ENCODE measurements at places on chromosomes 5 and 9. TPM values are rescaled to one million over a fixed set of nuclear protein-coding genes. Genes with fewer than 3 reads are reported as not detected.

- DNase-seq, result no peak
Observed at GRCh38 chr5:131825404-131826013, 28.7 kb upstream of the FNIP1 start.

The ADAMTS16 gene
- polyA plus RNA-seq, result 7.4 TPM

The SLC4A9 gene
- 0.18 TPM for polyA plus RNA-seq

The ANKDD1B gene
- polyA plus RNA-seq, result 0.75 TPM

GRCh38 chr9:76996700-76997099 is 22.8 kb upstream of the FOXB2 start:
- DNase-seq, result no peak

DNA sequence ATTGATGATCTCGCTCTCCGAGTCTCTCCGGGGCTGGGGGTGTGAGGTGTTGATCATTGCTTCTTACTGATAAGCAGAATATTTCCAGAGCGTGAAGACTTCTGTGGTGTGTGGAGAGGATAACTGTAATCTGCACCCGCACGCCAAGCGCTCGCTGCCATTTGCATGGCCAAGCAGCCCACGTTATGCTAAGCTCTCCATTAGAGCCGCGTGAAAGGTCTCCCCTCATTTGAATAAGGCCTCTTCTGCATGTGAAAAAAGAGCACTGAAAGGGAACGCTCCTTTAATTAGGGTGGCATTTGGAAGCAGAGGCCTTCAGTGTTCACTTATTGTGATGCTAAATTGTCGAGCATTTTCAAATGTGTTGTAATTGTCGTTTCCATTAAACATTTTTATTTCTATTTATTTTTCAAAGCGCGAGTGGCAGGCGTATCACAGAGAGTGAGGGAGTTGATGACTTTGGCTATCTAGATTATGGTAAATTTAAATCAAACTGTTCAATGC is 163.6 kb upstream of the IRX2 start:
- no peak for DNase-seq

DNA sequence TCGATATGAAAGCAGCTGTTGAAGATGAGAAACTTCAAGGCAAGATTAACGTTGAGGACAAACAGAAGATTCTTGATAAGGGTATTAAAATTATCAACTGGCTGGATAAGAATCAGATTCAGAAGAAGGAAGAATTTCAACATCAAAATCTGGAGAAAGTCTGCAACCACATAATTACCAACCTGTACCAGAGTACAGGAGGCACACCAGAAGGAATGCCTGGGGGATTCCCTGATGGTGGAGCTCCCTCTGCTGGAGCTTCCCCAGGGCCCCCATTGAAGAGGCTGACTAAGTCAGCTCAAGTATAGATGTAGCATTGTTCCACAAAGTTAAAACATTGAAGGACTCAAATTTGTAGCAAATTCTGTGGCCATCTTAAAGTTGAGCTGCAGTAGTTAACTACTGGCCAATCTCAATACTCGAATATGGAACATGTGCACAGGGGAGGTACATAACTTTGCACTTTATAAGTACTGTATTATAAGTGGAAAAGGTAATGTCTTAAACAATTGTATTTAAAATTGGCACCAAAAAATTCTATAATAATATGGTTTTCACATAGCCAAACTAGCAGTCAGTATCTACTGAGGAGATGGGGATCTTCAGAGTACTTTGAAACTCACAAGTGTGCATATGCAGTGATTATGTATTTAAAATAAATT is 237.5 kb downstream of the CHSY3 start:
- DNase-seq, result no peak

The FBP2 gene
- 86.4 TPM for polyA plus RNA-seq

- DNase-seq, result no peak
Observed at GRCh38 chr5:16774806-16775205, 158.0 kb upstream of the RETREG1 start.

GRCh38 chr9:133996531-133997520 is 4.7 kb upstream of the VAV2 start:
- DNase-seq, result no peak

DNA sequence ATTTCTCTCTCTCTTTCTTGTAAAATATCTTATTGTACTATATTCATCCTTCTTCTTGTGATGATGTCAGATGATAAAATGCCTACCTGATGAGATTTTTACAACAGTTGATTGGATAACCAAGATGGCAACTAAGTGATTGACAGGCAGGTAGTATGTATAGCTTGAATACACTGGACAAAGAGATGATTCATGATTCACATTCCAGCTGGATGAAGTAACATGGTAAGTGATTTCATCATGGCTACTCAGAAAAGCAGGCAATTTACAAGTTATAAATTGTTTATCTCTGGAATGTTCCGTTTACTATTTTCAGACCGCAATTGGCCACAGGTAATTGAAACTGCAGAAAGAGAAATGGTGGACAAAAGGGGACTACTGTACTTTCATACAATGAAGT is 1471.7 kb upstream of the C9orf72 start:
- no peak for DNase-seq

- no peak for DNase-seq
Observed at GRCh38 chr5:178367736-178368120, 135.1 kb upstream of the PHYKPL start.

GRCh38 chr9:29740518-29740917 is 2167.2 kb upstream of the C9orf72 start:
- DNase-seq, result no peak

- DNase-seq, result no peak
Observed at GRCh38 chr5:180259260-180259611, 32.6 kb downstream of the MAPK9 start.

DNA sequence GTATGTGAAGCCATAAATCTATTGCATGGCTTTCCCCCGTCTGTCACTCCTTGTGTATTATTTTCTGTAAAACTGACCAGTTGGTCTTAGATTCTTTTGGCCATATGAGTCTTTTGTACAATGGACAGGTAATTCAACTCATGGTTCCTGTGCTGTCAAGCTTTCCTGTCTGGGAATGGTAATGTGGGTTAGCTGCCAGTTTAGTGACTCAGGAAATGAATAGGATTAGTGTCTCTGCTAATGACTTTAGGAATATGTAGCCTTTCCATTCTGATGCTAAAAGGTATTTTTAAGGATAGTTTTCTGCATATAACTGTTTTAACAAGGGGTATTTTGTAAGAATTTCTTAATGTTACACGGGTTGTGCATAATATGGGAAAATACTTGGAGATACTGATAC is 182.7 kb downstream of the PBX3 start:
- DNase-seq, result no peak

- DNase-seq, result no peak
Observed at GRCh38 chr9:136589766-136590763, 44.2 kb upstream of the NOTCH1 start.

The ACOT12 gene
- polyA plus RNA-seq, result not detected

- DNase-seq, result no peak
Observed at GRCh38 chr9:136178061-136178772, 26.7 kb downstream of the LHX3 start.

The GFI1B gene
- polyA plus RNA-seq, result 0.56 TPM

The LTC4S gene
- polyA plus RNA-seq, result 2.8 TPM

GRCh38 chr9:98797491-98797890 is 1.1 kb upstream of the ANKS6 start:
- no peak for DNase-seq

- DNase-seq, result no peak
Observed at GRCh38 chr5:147661541-147661940, 121.0 kb downstream of the JAKMIP2 start.

DNA sequence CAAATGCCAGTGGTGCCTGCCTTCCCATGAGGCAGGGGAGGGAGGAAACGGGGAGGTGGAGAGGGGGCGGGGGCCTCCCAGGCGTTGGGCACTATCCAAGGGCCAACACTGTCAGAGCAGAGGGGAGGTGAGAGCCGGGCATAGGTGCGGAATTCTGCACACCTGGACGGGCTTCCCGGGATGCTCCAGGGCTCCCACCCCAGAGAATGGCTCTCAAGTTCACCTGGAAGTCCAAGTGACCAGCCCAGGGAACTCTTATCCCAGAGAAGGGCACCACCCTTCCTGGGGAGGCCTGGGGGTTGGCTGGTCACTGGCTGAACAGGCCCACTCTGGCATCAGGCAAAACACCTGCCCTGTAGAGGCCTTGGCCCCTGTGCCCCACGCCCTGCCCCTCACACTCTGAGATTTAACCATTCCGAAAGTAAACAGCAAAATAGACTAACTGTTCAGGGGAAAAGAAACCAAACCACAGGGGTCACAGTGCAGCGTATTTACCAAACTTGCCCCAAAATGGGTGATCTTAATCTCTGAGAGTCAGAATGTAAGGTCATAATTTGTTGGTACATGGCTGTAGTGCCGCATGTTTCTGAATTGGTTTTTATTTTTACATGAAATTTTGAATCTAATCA is 2.7 kb downstream of the CSF2 start:
- DNase-seq, result no peak

The HMGCR gene
- 25.5 TPM for polyA plus RNA-seq

DNA sequence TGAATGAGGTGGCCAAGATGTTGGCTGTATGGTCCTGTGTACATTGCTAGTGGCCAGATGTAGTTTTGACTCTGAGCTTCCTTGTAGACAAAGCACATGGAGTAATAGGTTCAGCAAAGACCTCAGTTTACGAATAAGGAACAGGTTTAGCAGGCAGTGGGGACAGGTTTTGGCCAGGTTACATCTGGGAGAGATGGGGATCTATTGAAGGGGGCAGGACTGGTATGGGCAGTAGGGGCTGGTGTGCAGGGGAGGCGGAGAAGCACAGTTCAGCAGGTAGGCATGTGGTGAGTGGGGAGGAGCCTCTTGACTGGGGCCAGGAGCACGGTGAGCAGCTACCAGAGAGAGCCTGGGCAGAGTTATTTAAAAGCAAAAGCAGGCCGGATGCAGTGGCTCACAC is 67.3 kb downstream of the PDZD2 start:
- no peak for DNase-seq

DNA sequence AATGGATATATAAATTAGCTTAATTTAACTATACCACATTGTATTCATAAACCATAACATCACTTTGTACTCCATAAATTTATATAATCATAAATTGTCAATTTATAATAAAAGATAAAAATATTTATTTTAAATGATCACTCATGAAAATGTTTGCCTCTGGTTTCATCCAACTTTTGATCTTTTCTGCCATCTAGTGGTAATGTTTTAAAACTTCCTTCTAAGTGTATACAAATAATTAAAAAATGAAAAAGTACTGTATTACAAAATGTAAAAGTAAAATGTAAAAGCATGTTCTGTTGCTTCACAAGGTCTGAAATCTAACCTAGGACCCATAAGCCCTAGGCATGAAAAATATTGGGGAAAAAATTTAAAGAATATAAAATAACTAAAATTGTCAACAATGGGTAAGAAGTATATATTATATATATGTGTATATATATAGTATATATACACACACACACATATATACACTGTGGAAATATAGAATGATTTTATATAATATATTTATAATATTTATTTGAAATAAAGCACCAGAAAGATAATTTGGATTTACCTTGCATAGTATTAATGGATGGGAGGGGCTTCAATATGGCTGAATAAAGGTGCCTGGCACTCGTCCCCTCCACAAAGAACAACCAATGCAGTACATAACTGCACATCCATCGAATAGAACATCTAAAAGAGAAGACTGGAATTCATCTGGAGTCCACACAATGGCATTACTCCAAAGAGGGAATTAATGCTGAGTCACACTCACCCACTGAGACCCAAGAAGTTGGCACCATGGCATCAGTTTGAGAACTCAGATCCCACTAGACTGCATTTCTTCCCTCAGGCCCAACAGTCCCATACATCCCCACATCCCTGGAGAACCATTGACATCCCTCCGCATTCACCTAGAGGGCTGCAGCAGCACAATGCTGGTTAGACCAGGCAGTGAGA is 32.5 kb downstream of the ANXA1 start:
- peak; percentile 35 for DNase-seq
